Hypothalamus (tissue), 51 donors: ENCODE measurements at places on chromosomes 2 and 18.

GRCh38 chr2:136025057-136025973 lies 39.9 kb upstream of the DARS1 start:
- peak; percentile 90 for DNase-seq

DNA sequence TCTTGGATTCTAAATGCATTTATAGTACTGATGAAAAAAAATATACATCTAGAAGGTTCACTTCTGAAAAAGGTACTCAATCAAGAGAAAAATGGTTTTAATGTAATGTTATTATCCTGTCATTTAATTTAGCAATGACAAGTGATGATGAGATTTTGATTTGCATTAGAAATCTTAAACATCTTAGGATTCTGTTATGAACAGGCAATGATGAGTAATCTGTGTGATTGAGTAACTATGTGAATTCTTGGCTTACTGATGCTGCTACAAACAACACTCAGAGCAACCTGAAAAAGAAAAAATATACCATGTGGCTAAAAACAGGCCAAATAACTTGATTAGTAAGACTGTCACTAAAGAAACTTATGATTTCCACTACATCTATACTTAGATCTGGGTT lies 30.1 kb downstream of the RBKS start:
- no peak for DNase-seq

DNA sequence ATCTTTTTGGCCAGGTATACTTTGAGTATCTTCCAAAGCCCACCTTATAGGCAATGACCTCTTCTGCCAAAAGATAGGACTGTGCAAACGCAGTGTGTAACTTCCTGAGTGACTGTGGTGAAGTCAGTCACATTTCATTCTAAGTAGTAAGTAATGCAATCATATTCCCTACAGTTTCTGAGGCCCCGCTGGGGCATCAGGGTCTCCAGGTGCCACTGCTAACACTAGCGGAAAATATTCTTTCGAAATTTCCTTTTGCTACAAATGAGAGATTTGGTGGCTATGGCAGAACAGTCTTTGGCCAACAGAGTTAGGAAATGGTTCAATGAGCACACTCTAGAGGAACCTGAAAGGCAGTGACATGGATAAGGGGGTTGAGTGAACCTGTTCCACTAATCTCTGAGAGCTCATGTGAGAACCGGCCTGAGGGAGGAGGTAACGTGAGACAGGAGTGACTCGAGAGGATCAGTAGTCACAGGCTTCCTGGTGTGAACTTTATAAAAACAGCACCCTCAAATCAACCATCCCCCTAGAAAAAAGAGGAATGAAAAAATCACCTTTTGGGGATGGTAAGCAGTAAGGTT lies 102.6 kb upstream of the LPIN2 start:
- no peak for DNase-seq

- peak; percentile 17 for DNase-seq
Measured at GRCh38 chr2:174158003-174158402, 90.3 kb downstream of the OLA1 start.
